ENCODE measurements at places on chromosomes 2 and 18. TPM values are rescaled to one million over a fixed set of nuclear protein-coding genes. Genes with fewer than 3 reads are reported as not detected.

- DNase-seq, result no peak
Observed at GRCh38 chr2:27502142-27502541, 5.5 kb downstream of the GCKR start.

GRCh38 chr2:127085317-127085681, 21.7 kb downstream of the BIN1 start:
- DNase-seq, result no peak

GRCh38 chr2:208820014-208820688, 413.6 kb downstream of the PTH2R start:
- DNase-seq, result no peak

Gene ARHGAP15
- total RNA-seq, result 33.8 TPM

Gene ASPRV1
- 1.8 TPM for total RNA-seq

Data from adrenal gland (tissue), 19 donors.